ENCODE measurements at places on chromosomes 6 and 20.

DNA sequence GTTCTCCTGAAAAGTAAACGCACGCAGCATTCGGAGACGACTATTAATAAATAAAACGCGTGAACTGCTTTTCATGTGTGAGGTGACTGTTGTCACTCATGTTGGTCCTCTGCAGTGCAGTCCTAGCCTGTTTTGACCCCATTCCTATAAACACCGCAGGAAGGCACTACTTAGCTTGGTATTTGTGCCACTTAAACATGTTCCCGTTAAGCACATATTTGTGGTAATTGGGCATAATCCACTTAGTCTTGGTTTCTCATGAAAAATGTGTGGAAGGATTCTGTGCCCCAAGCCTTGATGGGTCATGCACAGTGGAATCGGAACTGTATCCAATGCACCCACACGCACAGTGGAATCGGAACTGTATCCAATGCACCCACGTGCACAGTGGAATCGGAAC is 313.9 kb downstream of the THBS2 start:
- DNase-seq, result no peak

DNA sequence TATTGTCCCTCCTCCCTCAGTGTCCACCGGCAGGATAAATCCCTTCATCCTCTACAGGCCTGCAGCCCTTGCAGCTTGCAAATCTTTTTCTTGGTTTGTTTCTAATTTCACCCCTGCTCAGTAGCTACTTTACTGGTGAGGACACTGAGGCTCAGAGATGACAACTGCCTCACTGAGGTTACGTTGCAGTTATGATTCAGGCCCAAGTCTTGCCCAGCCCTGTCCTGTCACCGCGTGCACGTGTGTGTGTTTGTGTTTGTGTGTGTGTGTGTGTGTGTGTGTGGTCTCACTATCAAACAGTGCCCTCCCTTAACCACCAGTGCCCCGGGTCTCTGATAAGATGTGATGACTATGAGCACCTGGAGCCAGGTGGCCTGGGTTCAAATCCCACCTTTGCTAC is 21.1 kb downstream of the FAM110A start:
- no peak for DNase-seq

DNA sequence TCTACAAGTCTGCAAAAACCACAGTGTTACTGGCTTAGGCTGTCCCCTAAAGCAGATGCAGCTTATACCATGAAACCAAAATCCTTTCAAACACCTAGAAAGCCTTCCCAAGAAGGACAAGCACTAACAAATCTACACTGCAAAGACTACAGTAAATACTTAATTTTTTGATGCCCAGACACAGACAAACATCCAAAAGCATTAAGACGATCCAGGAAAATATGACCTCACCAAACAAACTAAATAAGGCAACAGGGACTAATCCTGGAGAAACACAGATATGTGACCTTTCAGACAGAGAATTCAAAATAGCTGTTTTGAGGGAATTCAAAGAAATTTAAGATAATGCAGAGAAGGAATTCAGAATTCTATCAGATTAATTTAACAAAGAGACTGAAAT is 423.5 kb downstream of the COL12A1 start:
- DNase-seq, result no peak

DNA sequence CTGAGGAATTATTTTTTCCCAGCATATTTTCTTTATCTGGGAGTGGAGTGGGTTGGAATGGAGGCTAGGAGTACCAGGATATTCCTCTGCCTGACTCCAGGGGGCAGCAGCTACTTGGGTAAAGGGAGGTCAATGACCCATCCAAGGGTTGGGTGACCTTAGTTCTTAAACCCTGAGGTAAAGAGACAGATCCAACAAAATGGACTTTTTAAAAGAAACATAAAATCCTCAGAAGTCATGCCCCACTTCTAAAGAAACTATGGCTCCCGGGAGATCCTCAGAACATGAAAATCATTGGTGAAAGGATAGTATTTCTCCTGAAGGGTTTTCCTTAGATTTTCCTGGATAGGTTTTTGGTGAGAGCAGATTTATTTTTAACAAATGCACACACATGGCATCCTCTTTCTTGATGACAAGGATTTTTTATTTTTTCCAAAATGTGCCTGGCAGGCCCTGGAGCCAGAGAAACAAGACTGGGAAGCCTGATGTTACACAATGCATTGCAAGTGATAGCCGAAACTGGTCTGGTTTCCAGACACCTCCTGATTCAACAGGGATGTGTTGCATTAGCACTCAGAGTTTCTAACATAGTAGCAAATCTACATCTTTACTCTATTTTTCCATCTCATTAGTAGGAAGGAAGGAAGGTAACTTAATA is 240.9 kb upstream of the BTBD3 start:
- no peak for DNase-seq

- DNase-seq, result no peak
Measured at GRCh38 chr20:32485770-32486478, 99.2 kb downstream of the NOL4L start.

DNA sequence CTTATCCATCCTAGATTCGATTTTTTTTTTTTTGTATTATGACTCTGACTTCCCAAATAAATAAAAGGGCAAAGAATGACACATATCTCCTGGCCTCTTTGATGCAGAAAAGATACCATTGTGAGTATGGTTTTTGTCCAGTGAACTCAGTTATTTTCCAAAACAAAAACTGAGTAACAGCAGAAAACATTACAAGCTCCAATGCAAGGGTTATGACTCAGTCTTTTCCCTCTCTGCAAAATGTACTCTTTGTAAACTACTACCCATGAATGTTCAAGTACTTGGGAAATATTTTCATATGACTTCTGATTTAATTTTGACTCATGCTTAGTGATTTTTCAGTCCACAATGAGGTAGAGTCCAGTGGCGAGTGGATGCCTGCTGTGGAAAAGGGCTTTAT is 355.3 kb downstream of the RNF144B start:
- no peak for DNase-seq

GRCh38 chr6:151690303-151690702 is 117.2 kb upstream of the ESR1 start:
- no peak for DNase-seq

- DNase-seq, result no peak
Measured at GRCh38 chr20:53390770-53391169, 202.9 kb downstream of the ZNF217 start.

- no peak for DNase-seq
Measured at GRCh38 chr6:17542243-17542642, 57.9 kb upstream of the FAM8A1 start.

Data from stimulated activated CD8-positive, alpha-beta memory T cell treated with anti-CD3 and anti-CD28 coated beads, Interleukin-15, amount 100 ng/mL, for 24 hours (primary cell).